ENCODE measurements at places on chromosomes 12 and 14.

DNA sequence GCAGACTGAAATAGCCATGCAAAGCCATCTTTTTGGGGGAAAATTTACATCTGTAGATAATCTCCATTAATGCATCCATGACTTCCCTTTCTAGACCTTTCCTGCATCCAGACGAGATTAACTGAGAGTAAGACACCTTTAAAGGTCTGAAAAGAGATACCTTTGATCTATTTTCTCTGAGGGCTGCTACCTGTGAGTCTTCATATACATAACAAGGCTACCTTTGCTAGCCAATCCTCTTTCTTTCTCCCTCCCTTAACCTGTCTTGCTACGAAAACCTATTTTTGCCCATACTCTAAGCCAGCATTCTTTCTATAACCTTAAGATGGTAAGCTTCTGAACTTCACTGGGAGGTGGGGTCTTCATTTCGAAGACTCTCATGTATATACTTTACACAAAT lies 908.5 kb upstream of the FBXO33 start:
- no peak for DNase-seq

DNA sequence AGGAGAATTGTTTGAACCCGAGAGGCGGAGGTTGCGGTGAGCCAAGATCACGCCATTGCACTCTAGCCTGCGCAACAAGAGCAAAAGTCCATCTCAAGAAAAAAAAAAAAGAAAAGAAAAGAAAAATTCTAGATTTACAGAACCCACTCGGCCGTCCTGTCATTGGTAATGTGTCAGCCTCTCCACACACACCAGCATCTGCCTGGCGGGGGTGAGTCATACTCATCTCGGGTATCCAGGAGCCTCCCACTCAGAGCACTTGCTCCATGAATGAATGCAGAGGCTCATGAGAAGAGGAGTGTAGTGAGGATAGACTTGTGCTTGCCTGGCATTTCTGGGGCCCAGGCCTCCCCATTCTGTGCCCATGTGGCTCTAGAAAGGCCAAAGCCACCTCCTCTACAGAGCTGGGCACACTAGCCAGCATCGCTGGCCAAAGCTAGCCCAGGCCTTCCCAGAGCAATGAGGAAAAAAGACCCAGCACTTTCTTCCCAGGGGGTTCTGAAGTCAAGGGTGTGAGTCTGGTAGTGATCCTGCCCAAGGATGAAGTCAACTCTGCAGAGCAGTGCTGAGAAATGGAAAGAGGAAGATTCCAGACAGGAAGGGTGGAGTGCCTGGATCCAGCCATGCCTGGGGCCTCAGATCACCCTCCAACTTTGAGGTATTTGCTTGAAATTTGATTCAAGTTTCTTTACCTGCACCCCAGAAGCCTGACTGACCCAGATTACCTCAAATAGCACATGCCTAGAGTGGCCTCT lies 31.2 kb upstream of the KLC1 start:
- no peak for DNase-seq

DNA sequence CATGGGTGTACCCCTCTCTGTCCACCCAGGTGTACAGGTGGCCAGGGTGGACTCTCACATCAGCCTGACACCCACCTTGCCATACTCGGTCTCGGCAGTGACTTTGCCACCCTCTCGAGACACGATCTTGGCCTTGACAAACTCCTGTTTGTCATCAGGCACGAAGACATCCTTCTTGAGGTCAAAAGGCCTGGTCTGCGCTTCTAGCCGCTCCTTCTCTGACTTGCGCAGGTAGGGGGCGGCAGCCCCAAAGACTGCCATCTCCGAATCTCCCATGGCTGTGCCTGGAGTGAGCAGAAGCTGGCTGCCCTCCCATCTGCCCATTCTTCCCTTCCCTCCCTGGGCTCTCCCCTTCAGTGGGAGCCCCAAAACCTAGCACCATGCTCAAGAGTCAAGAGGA lies 2.0 kb downstream of the MYH7 start:
- DNase-seq = no peak

GRCh38 chr12:27178723-27179399 lies 65.2 kb upstream of the STK38L start:
- DNase-seq = no peak

- no peak for DNase-seq
These were observed 448.1 kb downstream of the NPAS3 start for GRCh38 chr14:33386781-33387180.

- no peak for DNase-seq
These were observed 25.7 kb downstream of the FGF23 start for GRCh38 chr12:4353785-4354208.

DNA sequence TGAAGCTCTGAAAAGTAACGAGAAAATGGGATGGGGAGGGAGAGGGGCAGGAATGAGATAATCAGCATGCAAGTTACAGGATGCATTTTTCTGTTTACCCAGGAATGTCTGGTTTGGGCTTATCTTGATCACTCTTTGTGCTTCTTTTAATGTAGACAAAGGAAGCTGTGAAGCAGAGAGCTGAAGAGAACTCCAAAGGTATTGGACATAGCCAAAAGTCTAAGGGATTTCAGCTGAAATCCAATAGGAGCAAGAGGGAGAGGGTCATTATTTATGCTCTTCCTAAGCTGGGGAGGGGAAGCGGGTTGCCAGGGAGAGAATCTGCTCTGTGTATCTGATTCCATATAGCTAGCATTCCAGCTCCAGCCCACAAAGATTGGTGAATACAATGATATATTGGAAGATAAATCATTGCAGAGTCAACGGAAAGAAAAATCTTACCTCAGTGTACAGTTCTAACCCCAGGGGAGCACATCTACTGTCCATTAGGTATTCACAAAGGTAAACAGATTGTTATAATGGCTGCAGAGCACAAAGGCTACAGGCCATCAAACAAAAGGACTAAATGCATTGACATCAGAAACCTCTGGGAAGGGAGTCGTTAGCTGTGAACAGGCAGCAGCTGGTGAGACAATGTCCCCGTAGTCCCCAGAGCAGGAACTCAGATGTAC lies 61.0 kb upstream of the PELI2 start:
- DNase-seq = no peak

GRCh38 chr12:100901266-100901665 lies 106.7 kb downstream of the ANO4 start:
- DNase-seq = no peak

Data from stimulated activated CD4-positive, alpha-beta T cell treated with anti-CD3 and anti-CD28 coated beads, TNF-alpha, amount 100 ng/mL, for 1 hour (primary cell).